ENCODE measurements at places on chromosomes 2 and 18.

DNA sequence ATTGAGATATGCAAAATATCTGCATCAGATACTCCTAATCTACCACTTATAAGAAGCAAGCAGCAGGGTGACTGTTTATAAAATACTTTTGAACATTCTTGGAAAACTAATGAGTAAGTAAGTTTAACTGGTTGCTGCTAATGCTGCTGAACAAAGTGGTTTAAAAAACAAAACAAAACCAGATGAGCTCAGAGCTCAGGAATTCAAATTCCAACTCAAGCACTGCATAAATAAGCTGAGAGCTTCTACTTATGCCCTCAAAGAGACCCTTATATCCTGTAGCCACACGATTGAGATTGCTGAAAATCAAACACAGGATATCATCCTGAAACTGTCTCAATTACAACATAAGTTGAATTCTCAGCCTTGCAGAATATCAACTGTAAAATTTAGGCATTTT lies 62.3 kb upstream of the NYAP2 start:
- DNase-seq: no peak

DNA sequence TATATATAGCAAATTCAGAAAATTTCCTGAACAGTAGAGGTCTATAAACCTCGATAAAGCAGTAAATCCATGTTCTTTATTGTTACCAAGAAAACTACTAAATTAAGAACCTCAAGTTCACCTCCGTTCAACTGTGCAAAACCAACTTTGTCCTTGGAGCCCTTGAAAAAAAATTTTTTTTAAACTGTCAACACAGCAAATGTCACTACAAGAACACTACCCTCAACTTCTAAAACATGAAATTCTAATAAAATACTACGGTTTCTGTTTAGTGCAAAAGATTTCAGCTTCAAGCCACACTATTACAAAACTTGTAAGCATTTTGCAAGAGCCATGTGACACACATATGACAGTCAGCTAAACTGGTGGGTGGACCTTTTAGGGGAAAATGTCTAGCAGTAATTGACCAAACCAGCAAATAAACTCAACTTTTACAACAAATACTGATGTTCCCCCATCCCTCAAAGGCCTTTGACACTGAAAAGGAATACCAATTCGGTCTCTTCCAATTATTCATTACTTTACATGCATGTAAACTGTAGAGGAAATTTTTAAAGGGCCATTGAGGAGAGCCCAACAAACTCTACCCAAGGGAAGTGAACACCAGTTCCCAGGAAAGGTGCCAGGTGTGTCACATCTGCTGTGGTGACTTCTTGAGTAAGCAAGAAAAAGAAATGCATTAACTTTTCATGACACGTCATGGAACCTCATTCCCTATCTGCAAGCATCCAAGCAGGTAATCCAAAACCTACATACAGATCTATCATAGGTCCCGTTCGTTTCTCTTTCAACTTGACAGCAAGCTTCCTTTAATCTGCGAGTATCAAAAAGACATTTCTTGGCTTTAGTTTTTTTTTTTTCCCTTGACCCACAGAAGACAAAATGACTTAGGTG lies 1.4 kb downstream of the RAB1A start:
- DNase-seq: no peak

GRCh38 chr2:138125306-138126288 lies 161.3 kb downstream of the HNMT start:
- no peak for DNase-seq

DNA sequence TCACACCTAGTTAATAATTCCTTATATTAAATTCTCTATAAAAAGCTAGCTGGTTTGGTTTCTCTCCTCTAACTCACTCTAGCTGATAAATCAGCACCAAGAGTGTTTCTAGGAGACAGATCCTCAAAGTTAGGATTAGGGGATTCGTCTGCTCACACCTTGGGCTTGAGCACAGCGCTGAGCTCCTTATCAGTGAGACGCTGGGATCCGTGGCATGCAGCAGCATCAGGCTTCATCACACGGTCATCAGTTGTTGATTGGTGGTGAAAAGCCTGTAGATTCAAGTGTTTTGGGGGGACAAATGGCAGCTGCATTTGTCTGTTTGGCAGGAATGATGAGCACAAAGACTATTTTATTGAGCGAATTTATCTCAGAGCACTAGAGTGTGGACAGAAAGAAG lies 72.6 kb upstream of the MC2R start:
- no peak for DNase-seq

GRCh38 chr2:224094413-224094812 lies 55.3 kb upstream of the SERPINE2 start:
- DNase-seq: no peak

DNA sequence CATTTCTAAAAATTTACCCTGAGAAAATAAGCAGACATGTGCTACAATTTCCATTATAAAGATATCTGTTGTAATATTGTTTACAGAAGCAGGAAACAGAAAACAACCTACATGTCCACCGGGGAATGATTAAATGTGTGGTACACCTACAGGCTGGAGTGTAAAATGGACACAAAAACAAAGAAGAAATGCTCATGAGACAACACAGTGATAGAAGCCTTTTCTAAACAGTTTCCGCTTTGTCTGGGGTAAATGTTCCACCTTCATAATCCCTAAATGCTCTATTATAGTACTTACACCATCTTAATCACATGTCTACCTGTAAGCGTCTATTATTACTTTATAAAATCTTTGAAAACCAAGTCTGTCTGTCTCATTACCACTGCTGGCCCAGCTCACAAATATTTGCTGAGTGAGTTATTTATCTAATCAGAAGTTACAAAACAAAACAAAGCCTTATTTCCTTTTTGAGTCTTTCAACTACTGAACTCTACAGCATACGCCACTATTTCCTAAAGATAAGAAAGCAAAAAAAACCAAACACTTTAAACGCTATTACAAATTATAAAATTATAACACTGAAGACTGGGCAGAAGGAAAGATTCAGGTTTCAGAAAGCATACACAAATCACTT lies 95.3 kb downstream of the PIGN start:
- no peak for DNase-seq

GRCh38 chr2:64380853-64381527 lies 73.0 kb upstream of the LGALSL start:
- no peak for DNase-seq

- DNase-seq: no peak
Observed at GRCh38 chr2:119710281-119710680, 31.3 kb downstream of the TMEM177 start.

- no peak for DNase-seq
Observed at GRCh38 chr2:62657783-62658182, 47.7 kb upstream of the EHBP1 start.

- no peak for DNase-seq
Observed at GRCh38 chr2:147177071-147177857, 667.6 kb upstream of the ACVR2A start.

Data from stimulated activated CD4-positive, alpha-beta T cell treated with anti-CD3 and anti-CD28 coated beads, TNF-alpha, amount 100 ng/mL, for 48 hours (primary cell).